ENCODE measurements at places on chromosomes 7 and 10. TPM values are rescaled to one million over a fixed set of nuclear protein-coding genes. Genes with fewer than 3 reads are reported as not detected.

The PKD2L1 gene
- not detected for total RNA-seq

The LRRN3 gene
- not detected for total RNA-seq

The APBB1IP gene
- 1.4 TPM for total RNA-seq

The SLC16A12 gene
- total RNA-seq = 0.08 TPM

The COX19 gene
- total RNA-seq = 5.5 TPM

The PRSS37 gene
- not detected for total RNA-seq

The GPC2 gene
- 0.20 TPM for total RNA-seq

The COL1A2 gene
- total RNA-seq = 21.9 TPM

The AGAP4 gene
- total RNA-seq = 8.1 TPM

The TEX47 gene
- not detected for total RNA-seq

The GRID2IP gene
- 0.12 TPM for total RNA-seq

The LDB3 gene
- 0.56 TPM for total RNA-seq

The TECPR1 gene
- 15.7 TPM for total RNA-seq

The SH2D4B gene
- total RNA-seq = 0.04 TPM

The ZFAND4 gene
- total RNA-seq = 5.0 TPM

The GNAT3 gene
- not detected for total RNA-seq

The MRLN gene
- not detected for total RNA-seq

The LRRD1 gene
- total RNA-seq = not detected

The ANKRD16 gene
- total RNA-seq = 5.2 TPM

The VWA2 gene
- 3.5 TPM for total RNA-seq

The LIPJ gene
- 0.12 TPM for total RNA-seq

The FAM25C gene
- total RNA-seq = not detected

The ABCC2 gene
- total RNA-seq = 0.36 TPM

The HPSE2 gene
- 0.20 TPM for total RNA-seq

The LRRC18 gene
- total RNA-seq = not detected

The ITGA8 gene
- 2.1 TPM for total RNA-seq

The AGR3 gene
- not detected for total RNA-seq

The LRMDA gene
- 1.8 TPM for total RNA-seq

The PNLIPRP3 gene
- 1.2 TPM for total RNA-seq

The ZNF853 gene
- 0.24 TPM for total RNA-seq

The ENO4 gene
- not detected for total RNA-seq

The HABP2 gene
- 0.04 TPM for total RNA-seq

The OPALIN gene
- total RNA-seq = not detected

The GRM3 gene
- not detected for total RNA-seq

The ZNF282 gene
- 20.0 TPM for total RNA-seq

The BTRC gene
- total RNA-seq = 19.0 TPM

The SMC3 gene
- total RNA-seq = 23.9 TPM
